GF-D8 (cell line): ENCODE measurements at places on chromosomes 3 and 15.

DNA sequence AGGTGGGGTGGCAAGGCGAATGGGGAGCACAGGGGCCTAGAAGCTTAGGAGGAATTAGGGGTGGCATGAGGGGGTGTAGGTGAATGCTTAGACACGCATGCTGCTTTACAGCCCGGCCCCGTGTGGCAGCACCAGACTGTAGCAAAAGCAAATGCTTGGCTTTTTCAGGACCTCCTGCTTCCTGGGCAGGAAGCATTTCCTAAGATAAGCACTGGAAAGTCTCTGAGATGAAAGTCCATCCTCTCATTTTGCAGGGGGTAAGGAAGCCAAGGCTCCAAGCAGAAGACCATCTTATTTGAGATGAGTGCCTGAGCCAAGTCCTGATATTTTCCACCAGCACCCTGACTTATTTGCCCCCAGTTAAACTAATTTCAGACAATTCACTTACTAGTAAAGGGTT lies 12.9 kb downstream of the SSUH2 start:
- no peak for DNase-seq

GRCh38 chr3:160180581-160181216 lies 44.5 kb upstream of the C3orf80 start:
- DNase-seq = no peak

GRCh38 chr3:156630773-156631093 lies 43.7 kb upstream of the TIPARP start:
- no peak for DNase-seq

- DNase-seq = no peak
These were observed 298.3 kb downstream of the SHQ1 start for GRCh38 chr3:72549761-72550581.

GRCh38 chr15:88166082-88166993 lies 90.2 kb downstream of the NTRK3 start:
- no peak for DNase-seq

DNA sequence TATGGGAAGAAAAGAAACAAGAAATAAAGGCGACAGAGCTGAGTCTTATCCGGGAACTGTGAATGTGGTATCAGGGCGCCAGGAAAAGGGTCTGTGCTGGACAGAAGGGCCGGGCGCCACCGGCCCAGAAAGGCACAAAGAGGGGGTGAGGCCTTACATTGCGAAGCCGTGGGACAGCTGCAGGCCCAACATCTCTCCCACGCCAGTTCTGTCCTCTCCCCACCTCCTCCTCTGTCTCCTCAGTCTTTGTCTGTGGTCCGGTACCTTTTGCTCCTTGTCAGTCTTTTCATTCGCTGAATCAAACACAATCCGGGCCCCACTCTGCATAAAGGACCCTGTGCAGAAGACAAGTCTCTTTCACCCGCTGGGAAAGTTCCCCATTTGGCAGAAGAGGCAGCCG lies 81.8 kb downstream of the LRIG1 start:
- DNase-seq = no peak

DNA sequence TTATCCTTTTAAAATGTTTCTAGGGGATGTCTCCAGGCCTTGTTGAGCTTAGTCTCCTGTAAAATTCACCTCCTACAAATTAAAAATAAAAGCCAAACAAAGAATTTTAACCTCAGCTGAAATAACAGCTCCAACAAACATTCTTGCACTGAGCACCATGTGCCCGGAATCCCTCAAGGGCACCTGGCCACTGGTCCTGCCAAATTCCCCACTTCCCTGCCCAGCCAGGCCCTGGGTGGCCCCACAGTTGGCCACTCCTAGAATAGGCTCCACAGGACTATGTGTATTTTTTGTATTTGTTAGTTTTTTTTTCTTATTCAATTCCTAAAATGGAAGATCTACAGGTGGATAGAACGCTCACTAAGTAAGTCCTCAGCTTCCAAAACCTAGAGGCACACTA lies 33.1 kb upstream of the PLA2G4E start:
- no peak for DNase-seq

GRCh38 chr3:187925326-187925725 lies 180.1 kb upstream of the BCL6 start:
- DNase-seq = no peak

DNA sequence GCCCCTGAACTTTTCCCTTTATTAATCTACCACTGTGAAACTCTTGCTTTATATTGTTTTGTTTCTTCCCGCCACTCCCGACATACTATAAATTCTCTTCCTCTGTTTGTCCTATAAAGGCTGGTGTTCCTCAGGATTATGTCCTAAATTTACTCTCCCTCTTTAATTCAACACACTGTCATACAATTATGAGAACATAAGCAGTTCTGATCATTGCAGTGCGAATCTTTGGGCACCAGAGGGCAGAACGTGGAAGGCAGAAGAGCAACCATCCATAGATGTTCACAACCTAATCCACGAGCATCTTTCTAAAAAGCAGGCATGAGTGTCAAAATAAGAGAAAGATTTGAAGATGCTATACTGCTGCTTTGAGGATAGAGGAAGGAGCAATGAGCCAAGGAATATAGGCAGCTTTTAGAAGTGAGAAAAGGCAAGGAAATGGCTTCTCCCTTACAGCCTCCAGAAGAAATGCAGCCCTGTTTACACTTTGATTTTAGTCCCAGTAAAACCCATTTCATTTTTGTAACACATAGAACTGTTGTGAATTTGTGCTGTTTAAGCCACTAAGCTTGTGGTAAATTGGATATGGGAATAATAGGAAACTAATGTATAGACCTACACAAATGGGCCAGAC lies 179.4 kb downstream of the GBE1 start:
- DNase-seq = no peak

- DNase-seq = no peak
These were observed 502.9 kb downstream of the FOXP1 start for GRCh38 chr3:71080517-71081083.

- no peak for DNase-seq
These were observed 197.2 kb upstream of the VEPH1 start for GRCh38 chr3:157700405-157700804.

GRCh38 chr3:117611211-117611610 lies 901.6 kb downstream of the TUSC7 start:
- no peak for DNase-seq

GRCh38 chr3:139338405-139338804 lies 5.4 kb upstream of the MRPS22 start:
- no peak for DNase-seq

DNA sequence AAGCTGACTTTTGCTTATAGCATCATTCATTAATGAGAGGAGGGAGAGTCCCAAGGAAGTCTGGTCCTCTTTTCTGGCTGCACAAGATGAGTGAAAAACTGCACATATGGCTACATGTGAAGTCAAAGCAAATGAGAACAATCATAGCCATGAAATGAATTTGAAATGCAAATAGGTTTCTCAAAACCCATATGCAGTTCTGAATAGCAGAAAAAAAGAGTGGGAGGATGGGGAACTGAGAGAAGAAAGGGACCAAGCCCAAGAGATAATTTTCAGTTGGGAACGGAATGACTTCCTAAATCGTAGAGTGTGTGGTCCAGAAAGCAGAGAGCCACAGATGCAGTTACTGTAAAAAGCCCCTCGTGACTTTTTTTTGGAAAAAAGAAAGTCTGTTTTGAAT lies 66.3 kb downstream of the GTPBP8 start:
- no peak for DNase-seq

DNA sequence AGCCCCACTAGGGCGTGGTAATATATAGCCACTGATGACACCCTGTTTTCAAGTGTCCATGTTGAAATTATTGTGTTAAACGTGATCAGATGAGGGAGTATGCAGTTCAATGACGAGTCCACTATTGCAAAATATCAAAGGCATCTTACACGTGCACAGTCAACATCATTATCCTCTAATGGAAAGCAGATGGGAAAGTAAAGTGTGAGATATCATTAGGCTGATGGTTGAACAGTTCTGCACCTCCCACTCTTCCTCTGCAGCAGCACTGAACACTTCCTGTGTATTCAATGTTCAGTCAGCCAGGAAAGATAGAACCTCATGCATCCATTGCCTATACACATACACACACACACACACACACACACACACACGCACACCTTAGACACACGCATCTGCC lies 431.8 kb upstream of the CCDC54 start:
- DNase-seq = no peak

GRCh38 chr15:70459312-70459711 lies 304.0 kb downstream of the UACA start:
- DNase-seq = no peak

DNA sequence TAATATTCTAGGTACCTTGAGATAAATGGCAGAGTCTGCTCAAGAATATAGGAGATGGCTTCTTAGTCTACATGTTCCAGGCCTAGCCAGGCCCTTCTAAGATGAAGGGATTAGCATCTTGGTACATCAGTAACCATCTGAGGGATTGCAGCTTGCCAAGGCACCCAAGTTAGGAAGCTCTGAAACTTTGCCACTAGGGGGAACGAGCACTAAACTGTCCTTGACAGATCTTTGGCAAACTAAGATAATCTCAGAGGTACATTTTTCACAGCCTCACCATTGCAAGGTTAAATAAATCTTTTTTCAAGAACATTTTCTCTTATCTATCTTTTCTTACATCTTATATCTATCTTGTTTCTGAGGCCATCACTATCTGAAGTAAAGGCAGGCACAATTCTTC lies 351.2 kb downstream of the RAP2B start:
- no peak for DNase-seq

- DNase-seq = peak; percentile 84
These were observed 74.1 kb upstream of the PLXNA1 start for GRCh38 chr3:126908752-126909275.

- DNase-seq = no peak
These were observed 57.8 kb upstream of the PLSCR4 start for GRCh38 chr3:146308682-146309081.

- no peak for DNase-seq
These were observed 23.7 kb downstream of the HDC start for GRCh38 chr15:50241684-50242450.

DNA sequence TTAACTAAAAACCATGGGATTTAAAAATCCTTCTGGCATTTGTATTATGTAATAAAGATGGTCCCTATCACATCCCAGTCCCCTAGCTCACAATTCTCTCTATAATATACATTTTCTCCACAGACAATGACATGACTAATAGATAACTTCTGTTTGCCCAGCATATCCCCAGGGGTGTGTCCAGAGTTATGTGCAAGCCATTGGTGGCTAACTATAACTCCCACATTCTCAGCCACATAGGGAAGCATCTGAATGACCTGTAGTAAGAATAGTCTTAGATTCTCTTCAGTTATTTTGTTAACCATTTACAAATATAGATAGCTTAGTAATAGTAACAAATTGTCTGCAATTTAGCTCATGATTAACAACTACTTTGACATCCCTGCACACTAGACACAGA lies 52.2 kb upstream of the RBSN start:
- DNase-seq = no peak

GRCh38 chr3:40313975-40314860 lies 4.7 kb downstream of the EIF1B start:
- no peak for DNase-seq

- no peak for DNase-seq
These were observed 343.5 kb downstream of the NEK10 start for GRCh38 chr3:27025718-27026117.

GRCh38 chr15:38860253-38860652 lies 295.6 kb upstream of the RASGRP1 start:
- no peak for DNase-seq

- DNase-seq = no peak
These were observed 303.9 kb downstream of the PDCD6IP start for GRCh38 chr3:34102288-34102687.

DNA sequence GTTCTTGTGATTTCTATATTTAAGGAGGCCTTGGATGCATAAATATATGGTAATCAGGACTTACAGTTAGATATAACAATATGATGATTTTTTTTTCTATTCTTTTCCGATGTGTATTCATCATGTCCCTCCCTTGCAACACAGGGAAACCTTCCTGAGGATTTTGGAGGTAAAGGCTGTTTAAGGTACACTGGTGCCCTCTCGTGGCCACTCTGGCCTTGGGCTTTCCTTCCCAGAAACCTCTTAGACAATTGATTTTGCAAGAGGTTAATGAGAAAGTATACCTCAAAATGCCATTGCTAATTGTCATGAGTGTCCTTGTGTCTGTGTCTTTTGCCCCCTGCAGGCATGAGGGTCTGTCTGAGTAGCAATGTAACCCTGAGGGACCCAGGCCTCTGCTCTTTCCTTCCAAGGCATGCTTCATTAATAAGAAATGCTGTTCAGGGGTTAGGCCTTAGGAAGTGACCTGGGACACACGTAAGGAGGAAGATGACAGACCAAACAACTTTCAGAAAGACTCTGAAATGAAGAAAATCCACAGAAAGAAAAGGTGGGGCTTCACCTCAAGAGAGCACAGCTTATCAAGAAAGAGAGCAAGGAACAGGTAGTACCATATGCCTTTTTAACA lies 70.3 kb upstream of the PPP2R3A start:
- no peak for DNase-seq

DNA sequence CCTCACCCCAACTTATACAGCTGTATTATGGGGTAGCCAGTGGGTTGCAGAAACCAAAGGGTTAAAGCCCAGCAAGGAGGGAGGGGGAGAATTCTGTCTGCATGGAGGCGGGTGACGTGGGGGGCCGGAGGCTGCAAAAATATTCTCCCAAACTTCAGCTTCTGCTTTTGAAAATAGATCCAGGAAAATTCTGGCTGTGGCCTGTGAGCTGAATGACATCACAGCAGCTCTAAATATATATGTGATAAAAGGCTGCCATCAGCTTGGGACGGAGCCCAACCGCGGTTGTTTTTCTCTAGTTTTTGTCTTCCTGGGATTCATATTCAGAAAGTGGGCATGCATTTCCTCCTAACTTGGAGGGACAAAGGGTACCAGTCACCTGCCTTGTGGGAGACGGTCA lies 27.6 kb downstream of the MAPKAPK3 start:
- no peak for DNase-seq

GRCh38 chr3:48695393-48695753 lies 9.7 kb upstream of the NCKIPSD start:
- no peak for DNase-seq

DNA sequence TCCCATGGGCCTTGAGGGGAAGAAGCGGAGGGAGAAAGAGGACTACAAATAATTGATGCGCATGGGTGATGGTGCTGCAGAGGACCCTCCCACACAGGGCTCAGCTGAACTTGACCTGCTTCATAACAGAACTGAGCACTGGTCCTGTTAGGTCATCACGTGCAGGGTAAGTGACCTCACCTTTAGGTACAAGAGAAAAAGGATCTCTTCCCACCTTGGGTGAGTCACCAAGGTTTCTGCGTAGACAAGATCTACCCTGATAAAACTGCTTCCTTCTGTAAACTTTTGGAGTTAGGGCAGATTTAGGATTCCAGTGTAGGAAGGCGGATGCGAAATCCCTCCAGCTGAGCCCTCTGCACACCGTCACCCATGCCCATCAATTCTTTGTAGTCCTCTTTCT lies 67.1 kb downstream of the FEM1B start:
- no peak for DNase-seq

GRCh38 chr3:167837466-167837865 lies 101.9 kb downstream of the SERPINI1 start:
- DNase-seq = no peak
